GM12864 (cell line): ENCODE measurements at places on chromosomes 4 and X.

- DNase-seq, result no peak
Observed at GRCh38 chr4:179872755-179873154, 2370.4 kb upstream of the TENM3 start.

GRCh38 chrX:48694776-48695533 is 1.6 kb upstream of the SUV39H1 start:
- no peak for DNase-seq

- peak; percentile 8 for DNase-seq
Observed at GRCh38 chrX:106481341-106481740, 130.4 kb upstream of the RADX start.

GRCh38 chrX:9151772-9152307 is 117.9 kb upstream of the FAM9B start:
- DNase-seq, result no peak

GRCh38 chrX:38452603-38453002 is 100.2 kb downstream of the OTC start:
- DNase-seq, result no peak

- no peak for DNase-seq
Observed at GRCh38 chr4:94469221-94469784, 17.6 kb downstream of the PDLIM5 start.

GRCh38 chrX:47080215-47080914 is 2.1 kb downstream of the RGN start:
- no peak for DNase-seq

DNA sequence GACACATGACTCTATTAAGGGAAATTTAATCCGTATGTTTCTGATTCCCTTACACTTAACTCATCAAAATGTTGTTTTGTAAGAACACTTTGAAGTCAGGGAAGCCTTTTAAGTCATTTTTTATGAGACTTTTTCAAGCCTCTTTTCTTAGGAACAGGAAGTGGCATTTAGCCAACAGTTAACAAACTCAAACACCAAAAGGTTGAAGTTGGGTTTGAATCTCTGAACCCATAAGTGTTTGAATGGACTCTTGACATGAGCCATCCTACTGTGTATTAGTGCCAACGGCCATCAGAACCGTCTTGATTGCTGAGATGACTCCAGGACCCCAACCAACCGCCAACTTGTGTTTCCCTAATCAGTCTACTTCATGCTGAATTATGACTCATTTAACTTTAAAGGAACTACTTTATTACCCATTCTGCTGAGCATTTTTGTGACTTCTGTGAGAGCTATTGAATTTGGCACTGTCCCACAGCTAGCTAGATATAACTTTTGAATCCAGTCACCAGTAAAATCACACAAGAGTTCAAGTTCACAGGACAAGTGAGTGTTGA is 209.1 kb upstream of the FAT1 start:
- DNase-seq, result no peak

DNA sequence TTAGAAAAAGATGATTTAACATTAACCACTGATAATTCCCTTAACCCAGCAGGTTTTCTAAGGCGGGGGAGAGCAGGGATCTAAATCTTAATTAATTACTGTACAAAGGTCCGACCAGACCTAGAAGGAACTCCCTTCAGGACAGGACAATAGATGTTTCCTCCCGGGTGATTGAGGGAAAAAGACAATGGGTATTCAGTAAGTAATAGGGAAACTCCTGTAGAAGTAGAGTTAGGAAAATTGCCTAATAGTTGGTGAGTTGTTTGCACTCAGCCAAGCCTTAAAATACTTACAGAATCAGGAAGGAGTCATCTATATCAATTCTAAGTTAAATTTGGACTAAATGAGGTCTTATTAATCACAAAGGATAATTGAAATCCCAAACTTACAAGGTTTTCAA is 5.8 kb upstream of the SRD5A3 start:
- no peak for DNase-seq

GRCh38 chr4:183241721-183242151 is 78.3 kb downstream of the CLDN22 start:
- DNase-seq, result no peak

- DNase-seq, result no peak
Observed at GRCh38 chr4:183430317-183430993, 14.0 kb upstream of the CDKN2AIP start.

GRCh38 chrX:18252644-18253359 is 32.1 kb upstream of the BEND2 start:
- no peak for DNase-seq
